ENCODE measurements at places on chromosomes 16 and 17.

DNA sequence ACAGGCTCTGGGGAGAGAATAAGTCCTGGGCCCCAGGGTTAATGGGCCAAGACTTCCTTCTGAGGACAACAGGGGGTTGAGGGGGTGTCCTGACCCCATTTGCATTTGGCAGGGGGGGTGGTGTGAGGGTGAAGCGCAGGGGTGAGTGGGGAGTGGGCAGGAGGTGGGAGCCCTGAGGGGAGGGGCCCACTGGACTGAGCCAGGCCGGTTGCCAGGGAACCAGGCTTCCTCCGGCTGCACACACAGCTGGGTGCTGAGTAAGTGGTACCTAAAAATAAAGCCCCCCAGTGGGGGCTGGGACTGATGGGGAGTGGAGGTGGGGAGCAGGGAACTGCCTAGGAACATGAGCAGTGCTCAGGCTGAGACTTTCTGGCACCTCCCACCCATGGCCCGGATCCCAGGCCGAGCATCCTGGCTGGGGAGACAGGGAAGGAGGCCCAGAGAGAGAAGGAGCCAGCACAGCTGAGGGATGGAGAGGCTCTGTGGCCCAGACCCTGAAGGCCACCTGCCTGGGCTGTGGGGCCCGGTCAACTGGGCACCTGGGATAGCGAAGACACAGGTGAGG is 7.5 kb upstream of the RASD1 start:
- peak; percentile 32 for DNase-seq

DNA sequence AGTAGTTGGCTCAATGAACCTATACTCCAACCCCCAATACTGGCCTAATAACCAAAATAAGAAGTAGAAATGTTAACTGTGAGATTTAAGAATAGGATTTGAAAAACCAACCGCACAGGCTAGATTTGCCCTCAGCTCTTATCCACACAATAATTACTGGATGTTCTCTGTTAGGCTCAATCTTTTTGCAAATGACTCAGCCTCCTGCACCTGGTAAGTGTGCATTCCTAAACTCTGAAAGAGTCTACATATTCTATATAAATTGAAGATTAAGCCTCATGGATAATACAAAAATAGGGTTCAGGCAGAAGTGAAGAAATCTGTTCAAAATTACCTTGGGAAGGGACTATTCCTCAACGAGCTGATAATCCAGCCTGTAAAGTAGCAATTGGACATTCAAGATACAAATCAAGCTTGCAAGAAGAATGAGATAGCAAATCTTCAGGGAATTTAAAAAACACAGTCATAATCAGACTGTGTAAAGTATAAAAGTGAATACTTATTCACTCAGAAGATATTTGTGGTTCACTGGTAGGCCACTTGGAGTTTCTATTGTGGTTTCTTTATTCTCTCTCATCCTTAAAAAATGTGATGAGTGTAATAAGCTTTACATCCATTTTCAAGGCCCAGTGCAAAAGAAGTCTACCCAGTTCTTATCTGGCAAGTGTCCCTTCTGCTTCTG is 931.9 kb upstream of the SOX9 start:
- DNase-seq = no peak

GRCh38 chr16:13997933-13998332 is 73.2 kb upstream of the MRTFB start:
- DNase-seq = no peak

GRCh38 chr16:63947022-63947421 is 1174.8 kb downstream of the CDH11 start:
- DNase-seq = no peak

DNA sequence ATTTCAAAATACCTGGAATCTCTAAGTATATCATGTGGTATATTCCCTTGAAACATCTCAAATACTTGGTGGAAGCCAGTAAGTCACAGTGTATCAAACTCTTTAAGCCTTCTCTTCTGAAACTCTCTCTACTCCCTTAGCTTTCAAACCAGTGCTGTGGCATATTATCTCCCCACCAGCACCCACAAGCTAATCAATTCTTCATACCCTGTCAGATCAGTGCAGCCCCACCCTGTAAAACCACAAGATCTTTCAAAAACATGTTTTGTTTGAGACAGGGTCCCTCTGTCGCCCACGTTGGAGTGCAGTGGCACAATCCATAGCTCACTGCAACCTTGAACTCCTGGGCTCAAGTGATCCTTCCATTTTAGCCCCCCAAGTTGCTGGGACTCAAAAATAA is 91.6 kb upstream of the C17orf78 start:
- DNase-seq = no peak

DNA sequence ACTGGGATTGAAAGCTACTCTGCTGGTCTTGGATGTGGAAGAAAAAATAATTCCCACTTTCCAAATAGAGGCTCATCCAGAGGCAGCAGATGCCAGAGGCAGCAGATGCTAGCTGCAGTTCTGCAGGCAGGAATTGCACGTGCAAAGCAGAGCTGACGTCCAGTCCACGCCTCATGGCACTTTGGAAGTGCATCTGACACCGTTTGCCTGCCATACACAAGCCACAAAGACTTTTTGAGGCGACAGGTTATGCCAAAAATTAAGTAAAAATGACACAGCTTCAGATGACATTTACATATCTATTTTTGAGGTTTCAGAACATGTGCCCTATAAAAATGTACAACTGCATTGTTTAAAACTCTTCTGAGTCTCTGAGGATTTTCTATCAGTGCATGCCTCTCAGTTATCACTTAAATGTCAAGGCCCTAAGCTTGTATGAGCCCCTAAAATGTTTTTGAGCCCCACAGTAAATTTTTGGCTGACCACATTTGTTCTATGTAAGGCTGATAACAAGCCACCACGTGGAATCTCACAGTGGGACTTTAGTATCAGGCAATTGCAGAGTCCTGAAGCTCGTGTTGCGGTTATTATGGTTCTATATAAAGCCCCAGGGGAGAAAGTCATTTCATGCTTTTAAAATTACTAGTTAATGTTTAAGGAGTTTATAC is 239.2 kb downstream of the PRKCA start:
- no peak for DNase-seq

- no peak for DNase-seq
These were observed 124.2 kb downstream of the PARN start for GRCh38 chr16:14505846-14506245.

DNA sequence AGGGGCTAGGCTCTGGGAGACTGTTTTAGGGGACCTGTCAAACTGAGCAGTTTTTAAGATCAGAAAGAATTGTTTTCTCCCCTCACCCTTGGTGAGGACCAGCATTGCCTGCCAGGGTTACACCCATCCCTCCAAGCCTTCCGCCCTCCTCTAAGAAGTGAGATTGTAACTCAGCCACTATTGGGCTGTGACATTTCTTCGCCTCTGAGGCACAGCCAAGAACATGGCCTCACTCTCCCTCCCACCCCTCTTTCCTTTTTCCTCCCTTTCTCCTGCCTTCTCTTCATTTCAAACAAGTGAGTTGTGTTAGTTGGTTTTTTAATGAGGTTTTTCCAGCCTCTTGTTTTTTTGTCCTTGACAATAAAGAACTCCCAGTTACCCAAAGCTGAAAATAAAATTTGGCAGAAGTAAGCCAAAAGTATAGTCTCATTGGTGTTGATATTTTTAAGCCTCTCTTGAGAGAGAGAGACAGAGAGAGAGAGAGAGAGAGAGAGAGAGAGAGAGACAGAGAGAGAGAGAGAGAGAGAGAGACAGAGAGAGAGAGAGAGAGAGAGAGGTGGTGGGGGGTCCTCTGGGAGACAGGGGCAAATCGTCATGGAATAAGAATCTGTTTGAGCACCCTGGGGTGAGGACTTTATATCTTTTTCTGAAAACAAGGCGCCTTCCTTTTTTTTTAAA is 77.2 kb upstream of the TBX2 start:
- DNase-seq = no peak

DNA sequence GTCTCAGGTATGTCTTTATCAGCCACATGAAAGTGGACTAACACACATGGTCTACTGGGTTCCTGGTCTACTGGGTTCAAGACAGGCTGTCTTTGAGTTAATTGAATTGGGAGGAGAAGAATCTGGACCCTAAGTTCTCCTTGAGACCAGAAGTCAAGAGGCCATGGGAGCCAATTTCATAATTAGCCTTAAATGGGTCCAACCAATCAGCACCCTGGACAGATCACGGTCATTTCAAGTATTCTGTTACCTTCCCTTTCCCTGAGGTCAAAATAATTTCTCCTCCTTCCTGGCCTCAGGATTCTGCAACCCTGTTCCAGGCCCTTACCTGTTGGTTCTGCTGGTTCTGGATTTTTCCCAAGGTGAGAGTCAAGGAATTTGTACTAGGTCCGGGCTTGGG is 23.8 kb downstream of the OSBPL7 start:
- no peak for DNase-seq

Data from eye (tissue), 1 donor.